RWPE1 (cell line): ENCODE measurements at places on chromosomes 5 and 9.

GRCh38 chr5:141494761-141495452, 6.0 kb downstream of the PCDHGC5 start:
- DNase-seq, result no peak

- DNase-seq, result no peak
Measured at GRCh38 chr9:17005056-17005823, 129.6 kb upstream of the CNTLN start.

- DNase-seq, result no peak
Measured at GRCh38 chr9:101691657-101692056, 46.8 kb downstream of the GRIN3A start.

DNA sequence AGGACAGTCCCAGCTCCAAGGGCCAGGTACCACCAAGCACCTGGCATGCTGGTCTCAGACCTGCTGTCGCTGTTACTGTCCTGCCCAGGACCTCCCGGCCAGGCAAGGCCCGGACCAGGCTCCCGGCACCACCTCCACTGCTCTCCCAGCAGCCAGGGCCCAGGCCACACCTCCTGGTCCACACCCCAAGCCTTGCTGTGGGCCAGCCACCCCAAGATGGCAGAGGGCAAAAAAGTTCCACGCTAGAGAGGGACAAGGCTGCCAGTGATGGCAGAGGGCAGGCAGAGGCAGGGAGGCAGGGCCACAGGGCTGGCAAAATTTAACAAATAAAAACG, 1.1 kb downstream of the DNLZ start:
- no peak for DNase-seq

GRCh38 chr9:30078195-30078594, 2306.2 kb upstream of the ACO1 start:
- DNase-seq, result no peak

DNA sequence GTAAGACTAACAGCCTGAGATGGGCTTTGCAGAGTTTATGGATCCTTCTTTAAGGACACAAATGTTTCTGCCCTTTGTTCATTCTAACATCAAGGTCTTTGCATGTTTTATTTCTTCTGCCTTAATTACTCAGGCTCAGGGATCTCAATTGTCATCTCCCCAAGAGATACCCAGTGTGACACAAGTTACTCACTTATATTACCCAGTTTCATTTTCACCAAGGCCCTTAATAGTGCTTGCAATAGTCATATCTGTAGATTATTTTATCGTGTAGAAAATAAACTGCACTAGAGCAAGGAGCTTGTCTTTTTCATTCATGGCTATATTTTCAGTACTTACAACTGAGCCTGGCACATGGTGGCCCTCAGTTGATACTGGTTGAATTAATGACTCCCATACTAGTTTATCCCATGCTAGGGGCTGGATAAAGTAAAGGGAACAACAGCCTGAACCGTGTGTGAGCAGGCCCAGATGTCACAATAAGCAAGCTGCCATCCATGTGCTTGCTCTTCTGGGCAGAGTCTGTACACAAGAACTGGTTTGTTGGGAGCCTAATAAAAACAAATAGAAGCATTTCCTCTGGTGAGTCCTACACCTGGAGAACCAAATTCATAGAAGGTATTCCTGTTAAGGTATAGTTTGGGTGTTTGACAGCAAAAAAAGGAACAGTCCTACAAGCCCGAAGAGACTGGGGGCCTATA, 112.5 kb upstream of the CD180 start:
- no peak for DNase-seq

- DNase-seq, result peak; percentile 45
Measured at GRCh38 chr9:35813434-35814105, 1.3 kb downstream of the HINT2 start.
